ENCODE measurements at places on chromosomes 2 and 18.

- DNase-seq = no peak
Measured at GRCh38 chr18:5720132-5720531, 175.2 kb downstream of the TMEM200C start.

- peak; percentile 0 for DNase-seq
Measured at GRCh38 chr18:48798334-48799245, 152.2 kb downstream of the SMAD7 start.

- no peak for DNase-seq
Measured at GRCh38 chr2:218679119-218679518, 7.2 kb downstream of the STK36 start.

DNA sequence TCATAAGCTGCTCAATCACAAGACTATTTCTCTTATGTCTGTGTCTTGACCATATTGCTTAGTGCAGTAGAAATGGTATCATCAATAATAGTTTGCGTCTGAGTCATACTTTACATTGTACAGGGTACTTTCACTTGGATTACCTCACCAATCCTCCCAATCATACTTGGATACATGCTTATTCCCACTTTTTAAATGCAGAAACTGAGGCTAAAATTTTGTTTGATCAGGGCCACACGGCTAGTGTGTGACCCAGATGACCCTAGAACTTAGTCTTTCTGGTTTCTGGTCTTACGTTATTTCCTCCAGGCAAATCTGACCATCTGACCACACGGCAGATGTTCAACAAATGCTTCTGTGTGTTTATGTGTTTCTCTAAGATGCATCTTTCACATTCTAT is 23.8 kb upstream of the CCL20 start:
- DNase-seq = no peak

DNA sequence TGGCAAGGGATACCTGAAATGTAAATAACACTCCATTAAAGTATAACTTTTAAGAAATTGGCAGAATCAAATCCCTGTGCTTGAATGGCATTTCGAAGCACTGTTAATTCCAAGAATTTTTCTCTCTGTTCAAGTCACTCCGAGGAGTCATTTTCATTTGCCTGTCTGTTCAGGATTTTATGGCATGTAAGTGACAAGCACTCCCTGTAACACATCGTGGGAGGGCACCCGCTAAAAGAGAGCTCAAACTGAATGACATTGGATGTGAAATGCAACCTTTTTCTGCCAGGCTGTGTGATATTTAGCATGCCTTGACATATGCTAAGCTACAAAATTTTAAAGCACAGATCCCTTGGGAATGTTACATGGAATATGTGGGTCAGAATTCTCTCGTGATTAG is 339.6 kb downstream of the LRRTM1 start:
- DNase-seq = no peak

- DNase-seq = no peak
Measured at GRCh38 chr2:71630454-71631328, 177.3 kb downstream of the DYSF start.

DNA sequence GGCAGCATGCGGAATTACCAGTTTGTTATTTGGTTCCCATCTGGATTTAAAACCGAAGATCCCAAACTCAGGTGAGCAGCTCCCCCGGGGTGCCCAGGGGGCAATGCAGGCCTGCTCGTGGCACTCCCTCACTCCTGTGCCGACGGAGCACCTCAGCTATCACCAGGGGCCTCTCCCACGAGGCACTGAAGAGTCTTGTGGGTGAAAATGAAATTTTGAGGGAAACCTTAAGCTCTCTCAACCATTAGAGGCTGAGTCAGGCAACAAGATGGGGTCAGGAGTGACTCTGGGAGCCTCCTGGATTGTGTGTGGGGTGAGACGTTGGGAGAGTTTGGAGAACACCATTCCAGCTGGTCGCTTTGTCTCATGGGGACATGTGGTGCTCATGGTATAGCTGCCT is 189.0 kb downstream of the PRKCE start:
- no peak for DNase-seq

- DNase-seq = peak; percentile 60
Measured at GRCh38 chr2:132669908-132670495, at the start of gene LYPD1. Gene LYPD1, minus strand, starts transcription at chr2:132670205. Its CDS starts 273 bp downstream, at chr2:132669932.

DNA sequence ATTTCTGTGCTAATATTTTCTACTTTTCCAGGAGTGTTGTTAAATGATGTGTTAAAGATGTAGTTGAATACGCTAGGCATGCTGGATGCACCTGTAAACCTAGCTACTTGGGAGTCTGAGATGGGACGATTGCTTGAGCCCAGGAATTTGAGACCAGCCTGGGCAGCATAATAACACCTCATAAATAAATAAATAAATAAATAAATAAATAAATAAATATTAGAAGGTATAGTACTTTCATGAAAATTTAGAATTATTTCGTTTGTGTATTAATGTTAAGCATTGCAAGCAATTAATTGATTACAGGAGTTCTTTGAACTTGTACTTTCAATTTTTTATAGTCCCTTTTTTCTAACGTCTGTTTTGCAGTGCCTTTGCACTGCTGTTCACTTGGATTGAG is 137.2 kb downstream of the ATP9B start:
- no peak for DNase-seq

GRCh38 chr18:13280070-13280795 is 61.7 kb downstream of the LDLRAD4 start:
- DNase-seq = peak; percentile 50

DNA sequence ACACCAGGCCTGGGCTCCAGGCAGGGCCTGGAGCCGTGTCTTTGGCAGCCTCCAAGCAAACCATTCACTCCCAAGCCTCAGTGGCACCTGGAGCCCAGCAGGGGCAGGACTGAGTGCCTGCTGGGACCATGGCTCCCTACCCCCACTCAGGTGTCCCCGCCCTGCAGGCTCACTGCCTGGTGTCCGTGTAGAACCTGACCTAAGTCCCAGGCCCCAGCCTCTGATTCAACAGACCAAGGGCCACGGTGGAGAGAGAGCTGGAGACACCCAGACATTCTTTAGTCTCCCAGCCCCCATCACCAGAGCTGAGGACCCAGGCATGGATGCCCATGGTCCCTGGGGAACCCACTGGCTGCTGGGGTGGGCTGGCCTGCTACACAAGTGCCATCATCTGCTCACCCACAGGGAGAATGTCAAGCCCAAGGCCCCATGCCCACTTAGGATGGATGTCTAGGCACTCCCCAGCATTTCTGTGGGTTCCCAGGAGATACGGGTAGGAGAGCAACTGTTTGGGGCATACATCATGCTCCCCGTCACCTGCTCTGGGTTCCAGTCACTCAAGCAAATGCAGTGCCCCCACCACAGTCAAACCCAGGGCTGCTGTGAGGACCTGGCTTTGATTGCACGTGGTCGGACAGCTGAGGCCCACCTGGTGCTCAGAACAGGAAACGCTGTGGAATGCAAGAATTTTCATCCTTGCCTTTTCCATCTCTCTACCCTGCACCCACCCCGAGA is 42.9 kb upstream of the ATG16L1 start:
- no peak for DNase-seq

GRCh38 chr18:23969664-23970063 is 44.9 kb upstream of the TTC39C start:
- DNase-seq = no peak

GRCh38 chr2:130767408-130767775 is 12.1 kb downstream of the AMER3 start:
- no peak for DNase-seq

Measured in nephron progenitor cell (in vitro differentiated cells).